ENCODE measurements at places on chromosomes 4 and X.

GRCh38 chr4:98491899-98492559 lies 166.4 kb downstream of the TSPAN5 start:
- no peak for DNase-seq

DNA sequence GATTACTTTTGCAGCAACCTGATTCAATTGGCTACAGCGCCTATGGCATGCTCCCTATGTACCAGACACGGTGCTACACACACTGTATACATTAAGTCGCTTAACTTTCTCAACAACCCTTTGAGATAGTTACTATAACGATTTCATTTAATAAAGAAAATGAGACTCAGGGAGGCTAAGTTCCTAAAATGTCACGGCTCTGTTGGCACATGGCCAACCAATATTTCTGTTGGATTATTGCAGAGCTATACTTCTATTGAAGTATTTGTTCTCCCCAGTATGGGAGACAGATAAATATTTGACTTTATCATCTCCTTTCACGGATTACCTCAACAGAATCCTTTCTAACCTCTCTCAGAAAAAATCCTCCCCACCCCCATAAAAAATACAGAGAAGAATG lies 25.3 kb downstream of the CLNK start:
- DNase-seq, result no peak

- DNase-seq, result no peak
These were observed 799.1 kb downstream of the FSTL5 start for GRCh38 chr4:161364681-161365080.

- DNase-seq, result no peak
These were observed 147.0 kb downstream of the HS3ST1 start for GRCh38 chr4:11281720-11282119.

- DNase-seq, result no peak
These were observed 41.3 kb downstream of the LRBA start for GRCh38 chr4:150973626-150974251.

- DNase-seq, result no peak
These were observed 24.1 kb downstream of the HPRT1 start for GRCh38 chrX:134484039-134484438.

- no peak for DNase-seq
These were observed 73.2 kb upstream of the C1QTNF7 start for GRCh38 chr4:15354371-15355297.

- peak; percentile 31 for DNase-seq
These were observed 824.0 kb downstream of the STIM2 start for GRCh38 chr4:27684610-27685011.

DNA sequence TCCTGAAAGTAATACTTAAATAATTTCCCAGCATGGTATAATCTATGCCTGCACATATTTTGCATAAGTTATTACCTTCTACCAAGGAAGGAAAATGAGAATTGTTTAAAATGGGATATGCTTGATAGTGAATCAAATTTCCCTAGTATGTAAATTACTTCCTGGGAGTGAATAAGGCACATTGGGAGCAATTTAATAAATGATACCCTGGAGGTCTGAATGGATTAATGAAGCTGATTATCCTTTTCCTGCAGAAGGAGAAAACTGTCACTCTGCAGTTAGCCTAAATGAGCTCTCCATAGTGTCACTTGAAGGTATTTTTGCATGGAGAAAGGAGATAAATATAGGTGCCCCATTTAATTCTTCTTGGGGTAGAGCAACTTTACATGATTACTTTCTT lies 2212.0 kb downstream of the PCDH7 start:
- no peak for DNase-seq

GRCh38 chrX:52363247-52363883 lies 5.5 kb upstream of the XAGE2 start:
- no peak for DNase-seq

DNA sequence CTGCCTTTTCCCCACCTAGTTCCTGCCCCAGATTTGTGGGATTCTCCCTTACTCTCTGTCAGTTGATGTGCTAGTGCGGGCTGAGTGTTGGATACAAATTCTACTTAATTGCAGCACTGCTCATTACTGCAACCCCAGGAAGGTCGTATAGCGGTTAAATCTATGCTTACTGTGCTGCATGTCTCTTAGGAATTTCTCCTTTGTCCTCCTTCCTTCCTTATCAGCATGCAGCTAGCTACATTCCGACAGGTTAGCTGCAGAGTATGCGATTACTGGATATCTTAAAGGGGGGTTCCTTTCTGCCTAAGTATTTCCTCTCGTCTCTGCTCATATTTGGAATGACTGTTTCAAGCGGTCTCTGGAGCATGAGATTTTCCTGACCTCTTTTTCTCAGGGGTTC lies 662.8 kb downstream of the TLL1 start:
- DNase-seq, result no peak

DNA sequence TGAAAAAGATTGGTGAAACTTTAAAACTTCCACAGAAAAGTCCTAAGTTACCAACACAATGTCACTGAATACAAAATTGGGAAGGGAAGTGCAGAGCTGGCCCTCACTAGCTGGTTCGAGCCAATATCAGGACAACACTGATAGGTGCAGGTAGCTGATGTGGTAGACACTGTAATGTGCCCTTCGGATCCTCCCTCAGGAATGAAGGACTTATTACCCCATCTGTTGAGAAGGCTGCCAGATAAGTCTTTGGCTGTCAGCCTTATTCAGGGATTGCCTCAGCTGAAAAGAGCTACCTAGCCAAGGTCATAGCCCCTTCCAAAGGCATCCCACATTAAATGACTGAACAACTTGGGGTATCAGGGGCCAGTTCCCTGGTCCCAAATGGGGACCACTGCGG lies 5.3 kb downstream of the MCF2 start:
- no peak for DNase-seq

DNA sequence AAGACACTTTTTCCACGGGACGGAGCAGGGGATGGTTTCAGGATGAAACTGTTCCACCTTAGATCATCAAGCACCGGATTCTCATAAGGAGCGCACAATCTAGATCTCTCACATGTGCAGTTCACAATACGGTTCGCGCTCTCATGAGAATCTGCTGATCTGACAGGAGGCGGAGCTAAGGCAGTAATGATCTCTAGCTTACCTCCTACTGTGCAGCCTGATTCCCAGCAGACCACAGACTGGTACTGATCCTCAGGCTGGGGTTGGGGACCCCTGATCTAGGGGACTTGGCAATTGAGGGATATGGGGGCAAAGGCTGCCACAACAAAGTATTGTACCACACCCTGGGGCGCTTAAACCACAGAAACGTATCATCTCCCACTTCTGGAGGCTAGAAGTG lies 25.7 kb downstream of the ZNF185 start:
- no peak for DNase-seq

- no peak for DNase-seq
These were observed 610.0 kb upstream of the ADGRL3 start for GRCh38 chr4:60590116-60590515.

DNA sequence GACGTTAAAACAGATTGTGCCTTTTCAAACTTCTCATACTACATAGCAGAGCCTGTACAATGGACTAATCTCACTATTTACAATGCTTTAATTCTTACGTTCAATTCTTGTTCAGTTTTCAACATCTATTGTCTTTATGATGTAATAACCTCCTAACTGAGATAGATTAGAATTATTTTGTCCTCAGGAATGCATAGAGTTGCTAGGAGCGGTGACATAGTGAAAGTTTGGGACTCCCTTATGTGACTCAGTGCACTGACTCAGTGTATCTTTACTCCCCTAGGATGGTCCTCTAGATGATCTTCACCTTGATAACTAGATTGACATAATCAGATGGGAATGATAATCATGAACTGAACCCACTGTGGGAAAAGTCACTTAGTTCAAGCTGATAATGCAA lies 151.5 kb downstream of the VEGFC start:
- no peak for DNase-seq

DNA sequence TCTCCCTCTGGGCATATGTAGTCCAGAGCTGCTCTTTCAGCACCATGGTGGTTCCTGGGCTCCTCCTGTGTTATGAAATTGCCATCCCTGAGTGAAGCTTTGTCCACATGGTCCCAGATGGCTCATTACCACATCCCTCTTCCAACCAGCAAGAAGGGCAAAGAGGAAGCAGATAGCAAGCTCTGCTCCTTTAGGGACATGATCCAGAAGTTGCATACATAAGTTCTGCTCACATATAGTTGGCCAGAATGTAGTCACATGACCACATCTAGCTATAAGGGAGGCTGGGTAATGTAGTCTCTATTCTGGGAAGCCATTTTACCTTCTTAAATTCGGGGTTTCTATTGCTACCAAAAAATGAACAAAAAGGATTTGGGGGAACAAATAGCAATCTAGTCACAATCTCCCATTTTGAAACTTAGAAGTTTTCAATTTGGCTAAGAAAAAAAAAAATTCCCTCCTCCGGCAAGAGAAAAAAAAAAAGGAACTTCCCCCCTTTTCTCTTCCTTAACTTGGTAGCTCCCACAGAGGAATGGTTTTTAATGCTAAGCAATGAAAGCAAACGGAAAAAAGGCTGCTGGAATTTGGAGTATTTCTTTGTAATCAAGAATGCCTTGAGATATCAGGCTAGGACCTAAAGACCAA lies 88.2 kb upstream of the USP9X start:
- no peak for DNase-seq

- no peak for DNase-seq
These were observed 236.3 kb downstream of the PCDH10 start for GRCh38 chr4:133385161-133385954.

GRCh38 chrX:105744291-105744690 lies 78.0 kb upstream of the NRK start:
- no peak for DNase-seq

GRCh38 chr4:114163051-114163450 lies 183.6 kb upstream of the ARSJ start:
- no peak for DNase-seq

DNA sequence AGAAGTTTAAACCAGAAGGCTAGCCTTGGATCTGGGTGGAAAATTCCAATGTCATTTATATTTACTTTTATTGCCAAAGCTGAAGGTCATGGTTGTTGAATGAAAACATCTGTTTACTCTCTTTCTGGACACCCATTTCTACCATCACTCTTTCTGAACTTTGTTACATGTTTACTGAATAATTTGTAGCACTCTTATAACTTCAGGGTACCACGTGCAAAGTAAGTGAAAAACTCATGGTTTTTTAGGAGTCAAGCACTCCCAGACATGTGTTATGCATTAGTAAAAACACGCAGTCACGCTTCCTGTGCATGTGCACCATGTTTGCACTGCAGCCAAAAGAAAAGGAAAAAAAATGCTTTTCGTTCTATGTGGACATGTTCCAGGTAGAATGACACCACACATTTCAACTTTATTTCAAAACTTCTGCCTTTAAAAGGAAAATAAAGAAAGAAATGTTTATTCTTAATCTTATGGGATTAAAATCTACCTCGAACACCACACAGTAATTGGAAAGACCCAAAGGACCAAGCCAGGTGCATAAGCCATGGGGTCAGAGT lies 31.4 kb upstream of the ADH1C start:
- DNase-seq, result no peak

DNA sequence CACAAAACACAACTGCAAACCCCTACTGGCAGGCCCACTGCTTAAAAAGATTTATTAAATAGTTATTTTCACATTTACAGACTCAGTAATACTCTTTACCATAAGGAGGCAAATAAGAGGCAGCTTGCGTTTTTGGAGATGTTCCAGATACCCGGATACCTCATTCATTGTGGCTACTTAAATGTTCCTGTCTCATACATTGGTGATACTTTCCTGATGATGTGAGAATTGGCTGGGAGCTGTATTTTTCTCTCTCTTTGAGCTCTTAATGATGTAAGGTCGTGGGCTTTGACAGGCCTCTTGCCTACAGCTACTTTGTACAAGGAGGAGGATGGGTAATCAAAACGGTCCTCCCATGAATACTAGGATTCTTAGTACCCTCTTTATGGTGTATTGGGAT lies 101.5 kb downstream of the AKAP4 start:
- no peak for DNase-seq

DNA sequence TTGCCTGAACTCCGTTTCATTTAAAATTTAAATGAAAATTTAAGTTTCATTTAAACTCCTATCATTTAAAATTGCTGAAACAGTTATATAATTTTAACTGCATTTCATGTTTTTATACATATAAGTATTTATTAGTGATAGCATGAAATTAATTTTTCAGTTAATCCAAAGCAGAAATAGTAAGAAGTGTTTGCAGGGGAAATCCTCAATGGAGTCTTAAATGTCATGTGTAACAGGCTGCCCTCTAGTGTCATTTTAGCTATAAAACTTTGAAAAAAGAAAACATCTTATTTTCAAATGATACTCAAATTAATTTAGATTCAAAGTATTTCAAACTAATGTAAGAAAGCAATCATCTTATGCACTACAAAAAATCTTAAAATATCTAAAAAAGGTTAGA lies 27.2 kb downstream of the TAPT1 start:
- no peak for DNase-seq

DNA sequence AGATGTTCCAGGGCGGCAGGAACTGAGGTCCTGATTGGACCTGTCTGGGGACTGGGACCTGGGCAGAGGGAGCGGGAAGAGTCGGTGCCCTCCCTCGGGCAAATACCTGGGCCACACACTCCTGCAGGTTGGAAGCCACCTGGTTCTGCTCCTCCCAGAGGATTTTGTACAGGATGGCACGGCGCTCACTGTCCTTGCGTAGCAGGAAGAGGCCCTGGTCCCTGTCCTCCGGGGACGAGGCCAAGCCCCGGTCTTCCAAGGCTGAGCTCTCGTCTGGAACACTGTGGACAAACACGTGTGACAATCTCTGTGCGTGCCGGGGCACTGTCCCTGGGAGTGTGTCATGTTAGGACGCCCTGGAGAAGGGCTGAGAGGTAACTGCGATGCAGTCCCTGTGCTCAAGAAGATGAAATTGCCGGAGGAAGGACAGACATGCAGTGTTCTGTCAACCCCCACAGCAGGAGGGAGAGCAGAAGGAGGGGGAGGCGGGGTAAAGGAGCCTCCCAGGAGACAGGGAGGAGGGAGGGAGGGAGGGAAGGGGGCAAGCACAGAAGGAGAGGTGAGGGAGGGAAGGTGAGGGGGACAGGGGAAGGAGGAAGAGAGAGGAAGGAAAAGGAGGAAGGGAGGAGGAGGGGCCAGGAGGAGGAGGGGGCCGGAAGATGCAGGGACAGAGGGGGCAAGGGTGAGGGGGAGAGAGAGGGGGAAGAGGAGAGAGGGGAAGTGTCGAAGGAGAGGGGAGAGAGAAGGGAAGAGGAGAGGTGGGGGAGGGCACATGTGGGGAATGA lies 29.0 kb downstream of the PDHA1 start:
- no peak for DNase-seq

DNA sequence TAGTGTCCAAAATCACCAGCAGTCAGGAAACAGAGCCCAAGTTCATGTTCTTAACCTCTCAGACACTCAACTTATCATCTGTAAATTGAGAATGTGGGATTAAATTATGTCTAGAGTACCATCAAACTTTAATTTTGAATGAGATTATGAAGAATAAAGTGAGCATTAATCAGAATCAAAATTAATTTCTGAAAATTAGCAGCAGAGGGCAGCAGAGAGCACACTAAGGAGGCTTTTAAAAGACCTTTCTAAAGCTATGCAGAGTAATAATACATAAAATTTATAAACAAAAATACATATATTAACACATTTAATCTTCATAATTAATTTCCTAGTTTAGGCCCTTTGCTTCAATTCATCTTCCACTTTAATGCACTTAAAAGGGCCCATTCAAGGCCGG lies 7.1 kb downstream of the TASL start:
- no peak for DNase-seq

GRCh38 chrX:40945361-40945713 lies 139.9 kb upstream of the USP9X start:
- no peak for DNase-seq
